Transverse colon (tissue), 4 donors: ENCODE measurements at places on chromosomes 11 and 22. TPM values are rescaled to one million over a fixed set of nuclear protein-coding genes. Genes with fewer than 3 reads are reported as not detected.

DNA sequence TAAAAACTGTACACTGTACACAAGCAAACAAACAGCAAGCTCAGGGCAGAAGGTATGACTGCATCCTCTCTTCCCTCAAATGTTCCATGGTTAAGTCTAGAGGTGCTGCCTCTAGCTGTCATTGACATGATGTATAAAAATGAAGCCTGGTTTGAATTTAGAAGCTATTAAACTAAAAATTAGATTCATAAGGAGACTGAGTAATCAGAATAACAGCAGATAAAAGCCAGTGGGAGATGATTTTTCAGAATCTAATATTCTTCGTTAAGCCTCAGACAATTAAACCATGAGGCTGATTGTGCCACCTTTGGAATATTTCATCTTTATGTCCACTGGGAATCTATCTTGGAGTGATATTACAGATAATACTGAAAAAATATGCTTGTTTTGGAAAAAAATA is 101.4 kb upstream of the ZC3H12C start:
- no peak for DNase-seq

GRCh38 chr11:112179601-112180000 is 4.3 kb downstream of the BCO2 start:
- no peak for DNase-seq

DNA sequence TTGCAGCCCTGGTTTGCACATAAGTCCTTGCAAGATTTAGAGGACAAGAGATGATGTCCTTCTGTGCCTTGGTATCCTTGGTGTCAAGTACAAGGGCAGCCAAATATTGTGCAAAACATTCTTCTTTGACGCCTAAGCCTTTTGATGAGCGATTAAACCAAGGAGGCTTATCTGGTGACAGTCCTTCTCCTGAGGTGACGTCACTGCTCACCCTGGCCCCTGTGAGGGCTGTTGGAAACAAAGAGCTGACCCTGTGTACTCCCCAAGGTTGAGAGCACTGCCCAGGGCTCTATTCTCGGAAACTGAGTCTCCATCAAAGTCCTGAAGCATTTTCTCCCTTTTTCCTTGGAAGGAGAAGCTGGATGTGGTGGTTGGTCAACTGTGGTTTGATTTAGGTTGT is 4.7 kb upstream of the GRAMD1B start:
- no peak for DNase-seq

GRCh38 chr22:32204040-32204855 is 625 bp downstream of the RFPL2 start:
- no peak for DNase-seq

Gene LRP4
- total RNA-seq: 20.1 TPM

GRCh38 chr11:89498845-89499448 is 7.8 kb upstream of the NOX4 start:
- DNase-seq: peak; percentile 8

- DNase-seq: no peak
Observed at GRCh38 chr11:8732324-8732670, 49.7 kb downstream of the RPL27A start.

Gene CLCF1
- total RNA-seq: 46.4 TPM

- peak; percentile 94 for DNase-seq
Observed at GRCh38 chr11:65468874-65469333, 29.9 kb upstream of the MALAT1 start.

GRCh38 chr22:44024288-44024921 is at the start of gene PARVB:
PARVB (plus strand) TSS chr22:44024302; CDS start chr22:44024340, 38 bp downstream.
- peak; percentile 17 for DNase-seq

GRCh38 chr11:22670830-22671229 is 4.4 kb downstream of the GAS2 start:
- DNase-seq: no peak

DNA sequence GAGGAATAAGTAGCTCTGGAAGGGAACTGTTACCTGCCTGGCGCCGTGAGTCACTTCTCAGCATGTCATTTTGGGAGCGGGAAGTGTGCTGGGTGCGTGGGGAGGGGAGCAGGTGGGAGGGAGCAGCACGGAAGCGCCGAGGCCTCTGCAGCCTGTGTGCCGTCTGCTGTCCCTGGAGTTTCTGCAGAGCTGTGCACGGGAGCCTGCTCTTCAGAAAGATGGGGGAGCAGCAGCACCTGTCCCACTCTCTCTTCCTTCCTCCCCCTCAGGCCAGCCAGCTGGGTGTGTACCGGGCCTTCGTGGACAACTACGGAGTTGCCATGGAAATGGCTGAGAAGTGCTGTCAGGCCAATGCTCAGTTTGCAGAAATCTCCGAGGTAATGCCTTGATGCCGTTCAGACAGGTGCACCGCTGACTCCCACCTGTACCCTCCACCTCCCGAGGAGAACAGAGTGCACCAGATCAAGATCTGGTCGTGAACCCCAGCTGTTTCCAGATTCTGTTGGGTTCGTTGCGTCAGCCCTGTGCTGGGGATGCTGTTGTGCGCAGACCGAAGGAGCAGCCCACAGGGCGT is 87.9 kb downstream of the BCR start:
- no peak for DNase-seq

Gene PRODH
- total RNA-seq: 3.5 TPM

DNA sequence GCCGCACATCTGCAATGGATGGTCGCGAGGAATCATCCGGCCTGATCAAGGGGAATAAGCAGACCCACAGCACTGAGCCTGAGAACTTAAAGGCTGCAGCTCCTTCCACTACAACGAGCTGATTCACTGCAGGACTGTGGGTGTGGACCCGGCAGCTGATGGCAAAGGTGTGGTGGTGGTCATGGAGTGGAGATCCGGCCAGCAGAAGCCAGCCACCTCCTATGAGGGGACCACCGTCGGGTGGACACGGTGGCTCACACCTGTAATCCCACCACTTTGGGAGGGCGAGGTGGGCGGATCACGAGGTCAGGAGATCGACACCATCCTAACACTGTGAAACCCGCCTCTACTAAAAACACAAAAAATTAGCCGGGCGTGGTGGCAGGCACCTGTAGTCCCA is 66.4 kb downstream of the DGCR2 start:
- DNase-seq: no peak

DNA sequence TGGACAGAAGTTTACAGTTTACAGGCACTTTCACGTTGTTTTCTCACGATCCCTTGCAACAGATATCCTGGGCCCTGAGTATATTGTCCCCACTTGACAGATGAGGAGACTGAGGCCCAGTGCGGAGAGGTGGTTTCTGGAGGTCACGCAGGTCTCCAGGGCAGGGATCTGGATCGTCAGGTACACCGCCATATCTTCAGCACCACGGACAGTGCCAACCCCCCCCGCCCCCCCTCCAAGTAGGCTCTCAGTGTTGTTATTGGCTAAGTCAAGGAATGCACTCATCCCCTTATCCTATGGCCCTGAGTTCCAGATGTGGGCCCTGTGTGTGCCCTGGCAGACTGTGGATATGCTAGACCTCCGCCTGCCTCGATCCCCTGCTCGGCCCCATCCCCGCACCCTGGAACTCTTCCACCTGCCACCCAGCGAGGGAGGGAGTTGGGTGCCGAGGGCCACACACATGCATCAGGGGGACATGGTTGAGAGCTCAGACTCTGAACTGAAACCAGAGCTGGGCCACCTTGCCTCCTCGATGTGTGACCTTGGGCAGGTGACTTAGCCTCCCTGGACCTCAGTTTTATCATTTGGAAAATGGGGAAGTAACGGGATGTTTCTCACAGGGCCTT is 37.5 kb downstream of the MPPED1 start:
- no peak for DNase-seq

- peak; percentile 50 for DNase-seq
Observed at GRCh38 chr11:58905721-58906547, 33.4 kb upstream of the GLYATL1 start.

- no peak for DNase-seq
Observed at GRCh38 chr11:2652333-2653197, 47.2 kb downstream of the KCNQ1OT1 start.

- DNase-seq: no peak
Observed at GRCh38 chr22:27687984-27688545, 113.5 kb downstream of the MN1 start.

GRCh38 chr11:33064866-33065265 is 25.5 kb downstream of the TCP11L1 start:
- DNase-seq: no peak

Gene NAALAD2
- not detected for total RNA-seq

GRCh38 chr11:78341841-78342240 is 75.8 kb downstream of the GAB2 start:
- DNase-seq: no peak

DNA sequence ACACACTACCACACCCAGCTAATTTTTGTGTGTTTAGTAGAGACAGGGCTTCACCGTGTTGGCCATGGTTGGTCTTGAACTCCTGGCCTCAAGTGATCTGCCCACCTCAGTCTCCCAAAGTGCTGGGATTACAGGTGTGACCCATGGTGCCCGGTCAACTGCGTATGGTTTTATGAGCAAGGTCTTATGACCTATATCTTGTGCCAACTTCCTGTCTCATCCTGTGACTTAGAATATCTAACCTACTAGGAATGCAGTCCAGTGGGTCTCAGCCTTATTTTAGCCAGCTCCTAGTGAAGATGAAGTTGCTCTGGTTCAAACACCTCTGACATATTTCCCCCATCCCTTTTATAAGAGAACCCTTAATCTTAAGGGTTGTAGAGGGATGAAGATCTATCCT is 66.1 kb upstream of the OR5AN1 start:
- DNase-seq: no peak

DNA sequence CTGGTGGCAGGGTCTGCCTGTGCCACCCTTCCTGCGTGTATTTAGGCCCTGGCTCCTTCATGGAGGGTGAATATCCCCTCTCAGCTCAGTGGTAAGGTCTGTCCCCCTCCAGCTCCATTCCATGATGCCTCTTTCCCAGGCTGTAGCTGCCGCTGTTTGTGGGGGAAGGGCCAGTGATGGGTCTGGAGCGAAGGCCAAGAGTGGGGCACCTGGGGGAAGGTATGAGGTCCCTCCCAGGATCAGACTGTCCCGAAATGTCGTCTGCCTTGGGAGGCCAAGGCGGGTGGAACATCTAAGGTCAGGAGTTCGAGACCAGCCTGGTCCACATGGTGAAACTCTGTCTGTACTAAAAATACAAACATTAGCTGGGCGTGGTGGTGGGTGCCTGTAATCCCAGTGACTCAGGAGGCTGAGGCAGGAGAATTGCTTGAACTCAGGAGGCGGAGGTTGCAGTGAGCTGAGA is 1.1 kb downstream of the CD151 start:
- DNase-seq: peak; percentile 56

DNA sequence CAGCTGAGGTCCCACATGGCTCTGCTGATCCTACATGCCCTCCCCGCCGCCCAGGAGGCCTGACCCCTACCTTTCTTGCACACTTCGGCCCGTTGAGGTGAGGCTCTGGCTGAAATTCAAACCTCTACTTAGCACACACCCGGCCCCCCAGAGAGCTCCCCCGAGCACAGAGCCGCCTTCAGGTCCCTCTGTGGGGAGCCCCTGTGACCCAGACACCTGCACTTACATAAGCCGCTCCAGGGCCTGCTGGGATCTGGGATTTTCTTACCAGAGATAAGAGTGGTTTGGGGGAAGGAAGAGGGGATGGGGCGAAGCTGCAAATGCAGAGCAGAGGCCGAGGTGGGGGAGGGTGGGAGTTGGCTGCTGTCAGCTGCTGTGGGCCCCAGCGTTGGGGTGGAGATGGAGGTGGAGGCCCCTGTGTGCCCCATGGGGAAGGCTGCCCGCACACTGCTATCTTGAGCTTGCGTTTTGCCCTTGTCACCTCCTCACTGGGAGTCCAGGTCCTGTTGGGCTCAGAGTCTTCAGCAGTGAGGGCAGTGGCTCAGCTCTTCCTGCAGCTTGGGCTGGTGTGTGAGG is 30.6 kb downstream of the CAPN1 start:
- DNase-seq: no peak

Gene MMP10
- total RNA-seq: not detected

DNA sequence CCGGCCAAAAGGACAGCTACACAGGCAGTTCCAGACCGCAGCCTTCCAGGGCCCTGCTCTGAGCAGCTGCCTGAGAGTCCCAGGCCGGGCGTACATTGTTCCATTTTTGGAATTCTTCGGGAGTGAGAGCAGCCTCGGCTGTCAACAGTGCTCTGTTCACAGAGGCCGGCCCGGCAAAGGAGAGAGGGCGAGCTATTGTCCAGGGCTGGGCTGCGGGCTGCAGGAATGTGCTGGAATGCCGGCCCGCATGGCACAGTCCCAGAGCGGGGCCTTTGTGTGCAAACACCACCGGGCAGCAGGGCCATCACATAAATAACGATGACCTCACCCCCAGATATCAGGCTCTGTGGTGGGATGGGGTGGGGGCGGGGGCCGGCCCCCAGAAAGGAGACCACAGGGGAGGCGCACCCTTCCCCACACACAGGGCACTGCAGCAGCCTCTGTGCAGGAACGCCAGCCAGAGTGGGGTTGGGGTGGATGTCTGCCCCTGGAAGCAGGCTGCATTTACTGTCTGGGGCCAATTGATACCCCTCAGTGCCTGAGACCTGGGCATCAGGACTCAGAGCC is 15.8 kb downstream of the LINC01488 start:
- DNase-seq: peak; percentile 47
